ENCODE measurements at places on chromosomes 1 and 21.

DNA sequence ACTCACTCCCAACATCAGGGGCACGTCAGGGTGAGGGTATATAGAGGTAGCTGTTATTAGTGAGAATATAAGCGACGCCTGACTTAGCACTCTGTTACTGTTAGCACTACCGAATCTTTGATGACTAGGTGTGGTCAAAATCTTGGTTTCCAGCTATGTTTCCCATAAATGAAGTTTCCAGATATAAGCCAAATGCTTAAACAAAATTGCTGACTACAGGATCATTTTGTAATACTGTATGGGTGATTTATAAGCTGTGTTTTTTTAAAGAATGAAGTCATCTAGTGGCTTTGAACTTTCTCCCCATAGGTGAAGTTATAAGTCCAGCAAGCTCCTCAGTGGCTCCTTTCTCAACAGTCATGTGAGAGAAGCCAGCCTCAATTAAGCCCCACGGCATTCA lies 23.7 kb downstream of the KCNJ15 start:
- no peak for DNase-seq

GRCh38 chr1:197770243-197770642 lies 5.0 kb downstream of the DENND1B start:
- no peak for DNase-seq

- no peak for DNase-seq
Measured at GRCh38 chr1:67970088-67970487, 80.3 kb downstream of the DIRAS3 start.

DNA sequence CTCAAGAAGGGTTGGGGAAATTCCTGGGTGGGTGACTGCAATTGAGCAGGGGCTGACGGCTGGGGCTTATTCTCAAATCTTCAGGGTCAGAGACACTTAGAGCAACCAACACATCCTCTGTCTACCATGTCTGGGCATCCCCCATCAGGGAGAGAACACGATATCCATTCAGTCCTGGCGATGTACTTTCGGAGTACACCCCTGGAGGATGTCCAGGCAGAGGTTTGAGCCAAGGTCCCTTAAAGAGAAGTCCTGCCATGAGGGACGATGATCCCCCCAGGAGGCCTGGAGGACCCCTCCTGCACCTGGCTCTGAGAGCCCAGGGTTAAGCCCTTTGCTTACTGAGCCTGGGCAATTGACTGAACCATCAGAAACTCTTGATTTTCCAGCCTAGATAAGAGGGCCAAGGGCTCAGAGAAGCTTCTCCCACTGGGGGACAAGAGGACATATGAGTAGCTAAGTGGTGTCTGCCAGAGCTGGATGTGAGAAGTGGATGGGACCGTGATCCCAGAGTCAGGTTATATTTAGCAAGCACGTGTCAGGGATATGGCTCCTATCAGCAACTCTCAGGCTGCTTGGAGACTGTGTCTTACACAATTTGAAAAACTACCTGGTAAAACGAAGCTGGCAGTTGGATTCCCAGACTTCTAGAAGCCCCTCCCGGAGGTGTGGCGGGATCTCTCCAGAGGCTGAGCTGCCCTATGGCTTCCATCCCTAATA lies 253.3 kb upstream of the VAMP3 start:
- DNase-seq, result no peak

DNA sequence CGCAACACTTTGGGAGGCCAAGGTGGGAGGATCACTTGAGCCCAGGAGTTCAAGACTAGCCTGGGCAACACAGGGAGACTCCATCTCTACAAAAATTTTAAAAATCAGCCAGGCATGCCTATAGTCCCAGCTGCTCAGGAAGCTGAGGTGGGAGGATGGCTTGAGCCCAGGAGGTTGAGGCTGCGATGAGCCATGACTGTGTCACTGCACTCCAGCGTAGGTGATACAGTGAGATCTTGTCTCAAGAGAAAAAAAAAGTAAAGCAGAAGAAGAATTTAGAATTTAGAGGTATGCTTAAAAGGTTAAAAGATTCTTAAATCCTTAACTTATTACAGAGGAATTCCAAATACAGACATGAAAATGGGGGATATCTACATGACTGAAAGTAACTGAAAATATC lies 79.5 kb downstream of the SMYD3 start:
- DNase-seq, result no peak

DNA sequence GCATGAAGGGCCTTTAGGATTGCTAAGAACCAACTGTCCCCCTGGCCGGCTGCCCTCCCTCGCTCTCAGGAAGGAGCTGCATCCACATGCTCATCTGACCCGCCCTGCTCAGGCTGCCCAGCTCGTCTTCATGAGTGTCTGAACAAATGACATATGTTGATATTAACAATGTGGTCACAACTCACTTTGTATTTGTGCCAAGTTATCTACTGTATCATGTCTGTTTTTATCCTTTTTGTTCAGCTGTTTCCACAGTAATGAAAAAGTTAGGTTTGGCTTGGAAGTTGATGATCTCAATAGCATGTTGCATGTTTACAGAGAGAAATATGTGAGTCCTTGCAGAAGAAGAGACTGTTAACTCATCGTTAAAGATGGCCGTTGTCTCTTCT lies 75.1 kb downstream of the PHTF1 start:
- peak; percentile 34 for DNase-seq

GRCh38 chr1:30172299-30172694 lies 551.1 kb downstream of the MATN1 start:
- no peak for DNase-seq

DNA sequence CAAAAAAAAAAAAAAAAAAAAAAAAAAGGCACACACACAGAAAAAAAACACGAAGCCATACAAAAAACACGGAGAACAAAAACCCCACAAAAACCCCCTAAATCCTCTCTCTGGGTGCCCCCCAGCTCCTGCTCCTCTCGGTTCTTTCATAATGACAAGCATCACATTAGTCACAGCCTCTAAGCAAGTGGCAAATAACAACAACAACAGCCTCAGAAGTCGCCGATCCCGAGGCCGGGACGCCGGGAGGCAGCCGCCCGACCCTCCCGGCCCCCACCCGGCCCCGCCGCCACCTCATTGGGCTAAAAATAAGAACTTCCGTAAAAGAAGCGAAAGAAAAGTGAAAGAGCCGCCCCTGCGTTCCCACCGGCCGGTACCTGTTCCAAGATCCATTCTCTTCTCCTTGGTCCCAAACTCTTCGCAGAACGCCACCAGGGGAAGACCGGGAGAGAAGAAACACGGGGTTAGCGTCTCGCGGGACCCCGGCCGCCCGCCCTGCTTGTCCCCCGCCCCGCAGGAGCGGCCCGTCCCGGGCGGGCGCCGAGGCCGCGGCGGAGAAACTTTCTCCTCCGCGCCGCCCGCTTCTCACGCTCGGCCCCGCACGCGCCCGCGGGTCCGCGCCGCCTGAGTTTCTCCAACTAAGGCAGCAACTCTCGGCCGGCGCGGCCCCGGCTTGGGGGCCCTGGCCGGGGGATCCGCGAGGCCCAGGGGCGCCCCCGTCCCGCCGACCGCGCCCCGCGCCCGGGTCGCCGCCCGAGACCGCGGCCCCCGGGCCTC lies 102.8 kb downstream of the CASZ1 start:
- no peak for DNase-seq

- DNase-seq, result peak; percentile 57
Measured at GRCh38 chr21:29145354-29145782, 14.9 kb downstream of the MAP3K7CL start.

DNA sequence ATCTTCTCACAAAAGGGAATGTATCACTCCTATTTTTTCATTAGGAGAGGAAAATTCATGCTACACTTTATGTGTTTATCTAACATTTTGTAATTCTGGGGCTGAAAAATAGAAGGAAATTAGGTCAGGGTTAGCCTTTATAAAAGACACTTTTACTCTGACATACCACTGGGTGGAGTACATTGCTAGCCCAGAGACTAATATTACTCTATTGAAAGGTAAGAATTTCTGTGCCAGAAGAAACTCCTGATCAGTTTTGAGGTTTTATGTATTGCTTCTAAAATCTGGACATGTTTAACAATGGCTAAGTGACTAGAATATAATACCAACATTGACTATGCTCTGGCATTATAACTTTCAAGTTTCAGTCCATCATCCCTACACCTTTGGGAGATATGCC lies 724.6 kb downstream of the USP25 start:
- DNase-seq, result no peak

DNA sequence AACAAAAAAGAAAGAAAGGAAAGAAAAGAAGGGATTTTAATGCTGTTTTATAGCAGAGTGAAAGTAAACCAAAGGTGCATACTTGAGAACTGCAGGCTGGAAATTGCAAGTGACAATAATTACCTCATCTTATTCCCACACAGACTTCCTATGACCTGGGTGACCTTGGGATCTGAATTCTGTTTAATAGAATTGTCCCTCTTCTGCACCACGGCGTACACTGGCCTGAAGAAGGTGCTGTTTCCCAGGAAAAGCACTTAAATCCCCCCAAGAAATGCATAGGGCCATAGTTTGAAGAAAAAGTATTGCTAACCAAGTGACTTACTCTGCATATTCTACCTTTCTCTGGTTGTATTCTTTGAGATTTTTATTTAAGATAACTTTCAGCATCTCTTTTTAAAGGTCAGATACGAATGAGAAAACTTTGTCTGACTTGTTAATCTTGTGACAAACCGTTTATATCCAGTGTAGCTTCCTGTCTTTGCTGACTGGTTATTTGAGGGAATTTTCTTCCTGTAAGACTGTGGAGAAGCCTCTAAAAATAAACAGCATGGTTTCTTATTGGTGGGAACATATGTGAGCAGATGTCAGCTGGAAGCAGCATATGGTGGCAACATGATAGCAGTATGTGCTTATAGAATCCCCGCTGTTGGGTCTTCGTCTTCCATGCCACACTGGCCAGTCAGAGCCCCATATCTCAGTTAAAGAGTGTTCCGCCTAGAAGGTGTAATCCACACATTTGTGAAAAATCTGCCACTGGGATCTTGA lies 16.3 kb downstream of the TGFB2 start:
- peak; percentile 47 for DNase-seq
